ENCODE measurements at places on chromosomes 1 and 21. TPM values are rescaled to one million over a fixed set of nuclear protein-coding genes. Genes with fewer than 3 reads are reported as not detected.

- no peak for DNase-seq
- H3K27me3 ChIP-seq, result peaks cover 7% of the 10 kb centered on the region
- H3K4me3 ChIP-seq, result peak overlapping the region; percentile 23
- H3K27ac ChIP-seq, result no peak overlapping the region
- H3K36me3 ChIP-seq, result no peaks in the 10 kb centered on the region
Observed at GRCh38 chr1:234326497-234327366, 46.5 kb upstream of the COA6 start.

- H3K4me1 ChIP-seq, result no peaks in the 10 kb centered on the region
- no peak for DNase-seq
- H3K36me3 ChIP-seq, result no peaks in the 10 kb centered on the region
- no peaks in the 10 kb centered on the region for H3K27me3 ChIP-seq
Observed at GRCh38 chr21:38504066-38504465, 5.8 kb upstream of the ERG start.

- H3K4me1 ChIP-seq, result peaks cover 23% of the 10 kb centered on the region
- DNase-seq, result no peak
- H3K27ac ChIP-seq, result peak overlapping the region; percentile 92
- peak overlapping the region; percentile 94 for H3K4me3 ChIP-seq
- no peaks in the 10 kb centered on the region for H3K27me3 ChIP-seq
- H3K36me3 ChIP-seq, result peaks cover 5% of the 10 kb centered on the region
Observed at GRCh38 chr1:179080866-179081686, 794 bp upstream of the TOR3A start.

DNA sequence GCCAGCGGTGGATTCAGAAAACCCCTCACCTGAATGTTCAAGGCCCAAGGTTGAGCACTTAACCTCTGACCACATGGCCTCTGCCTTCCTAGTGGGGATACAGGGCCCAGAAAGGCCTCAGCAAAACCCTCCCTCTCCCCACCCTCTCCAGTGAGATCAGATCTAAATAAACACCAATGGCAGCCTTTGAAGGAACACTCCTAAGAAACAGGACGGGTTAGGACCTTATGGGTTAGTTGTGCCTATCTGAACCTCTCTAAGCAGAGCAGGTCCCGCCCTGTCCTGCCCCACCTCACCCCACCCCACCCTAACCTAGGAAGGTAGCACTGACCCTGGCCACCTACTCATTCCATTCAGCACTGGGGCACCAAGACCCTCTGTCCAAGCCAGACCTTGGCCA is 7.9 kb upstream of the GRHL3 start:
- no peak overlapping the region for H3K4me3 ChIP-seq
- DNase-seq, result no peak
- no peaks in the 10 kb centered on the region for H3K36me3 ChIP-seq

DNA sequence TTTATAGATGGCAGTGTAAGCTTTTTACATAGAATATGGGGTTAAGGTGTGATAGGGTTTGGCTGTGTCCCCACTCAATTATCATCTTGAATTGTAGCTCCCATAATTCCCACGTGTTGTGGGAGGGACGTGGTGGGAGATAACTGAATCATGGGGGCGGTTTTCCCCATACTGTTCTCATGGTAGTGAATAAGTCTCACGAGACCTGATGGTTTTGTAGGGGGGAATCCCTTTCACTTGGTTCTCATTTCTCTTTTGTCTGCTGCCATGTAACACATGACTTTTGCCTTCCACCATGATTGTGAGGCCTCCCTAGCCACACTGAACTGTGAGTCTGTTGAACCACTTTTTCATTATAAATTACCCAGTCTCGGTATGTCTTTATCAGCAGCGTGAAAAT is 290.3 kb upstream of the B3GALT2 start:
- no peaks in the 10 kb centered on the region for H3K27me3 ChIP-seq
- H3K4me1 ChIP-seq, result no peaks in the 10 kb centered on the region
- no peak overlapping the region for H3K27ac ChIP-seq
- no peak overlapping the region for H3K4me3 ChIP-seq

DNA sequence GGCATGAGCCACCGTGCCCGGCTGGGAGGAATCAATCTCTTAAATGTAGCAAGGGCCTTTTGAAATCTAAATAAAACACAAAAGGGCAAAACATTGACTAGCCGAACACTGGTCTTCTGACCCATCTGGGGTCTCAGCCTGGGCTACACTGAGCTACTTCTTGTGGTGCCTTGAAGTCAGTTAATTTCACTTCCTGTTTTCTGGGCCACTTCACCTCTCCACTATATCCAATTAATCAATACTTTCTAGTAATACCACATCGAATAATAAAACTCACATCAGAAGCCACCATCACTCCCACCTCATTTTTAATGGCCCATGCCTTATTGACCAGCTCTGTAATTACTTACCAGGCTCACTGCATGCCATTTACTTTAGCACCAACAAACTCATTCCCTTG is 138.0 kb upstream of the SAMSN1 start:
- no peaks in the 10 kb centered on the region for H3K27me3 ChIP-seq
- no peak for DNase-seq
- H3K27ac ChIP-seq, result no peak overlapping the region
- no peaks in the 10 kb centered on the region for H3K4me1 ChIP-seq
- no peak overlapping the region for H3K4me3 ChIP-seq
- H3K36me3 ChIP-seq, result no peaks in the 10 kb centered on the region

DNA sequence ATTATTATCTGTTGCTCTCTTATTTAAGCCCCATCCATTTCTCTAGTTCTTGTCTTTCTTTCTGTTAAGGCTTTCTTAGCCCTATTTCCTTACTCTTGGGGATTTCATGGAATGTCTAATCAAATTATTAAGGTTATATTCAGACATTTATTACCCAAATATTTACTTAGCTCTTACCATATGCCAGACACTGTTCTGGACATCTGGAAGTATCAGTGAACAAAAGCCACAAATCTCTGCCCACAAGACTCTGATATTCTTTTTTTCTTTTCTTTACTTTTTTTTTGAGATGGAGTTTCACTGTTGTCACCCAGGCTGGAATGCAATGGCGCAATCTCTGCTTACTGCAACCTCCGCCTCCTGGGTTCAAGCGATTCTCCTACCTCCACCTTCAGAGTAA is 74.3 kb upstream of the NBL1 start:
- H3K36me3 ChIP-seq, result no peaks in the 10 kb centered on the region
- DNase-seq, result no peak
- no peaks in the 10 kb centered on the region for H3K27me3 ChIP-seq
- peaks cover 3% of the 10 kb centered on the region for H3K4me1 ChIP-seq

GRCh38 chr1:229886636-229887035 is 180.4 kb upstream of the GALNT2 start:
- no peak for DNase-seq
- H3K27ac ChIP-seq, result peak overlapping the region; percentile 70

The LCE3D gene
- not detected for total RNA-seq

The FAM131C gene
- total RNA-seq, result 0.81 TPM

The KCNJ9 gene
- under 0.01 TPM for total RNA-seq

The PRR9 gene
- not detected for total RNA-seq
